ENCODE measurements at places on chromosomes 6 and 20.
A peak's percentile ranks its signal among the peaks of the same experiment; 100 is the strongest.

DNA sequence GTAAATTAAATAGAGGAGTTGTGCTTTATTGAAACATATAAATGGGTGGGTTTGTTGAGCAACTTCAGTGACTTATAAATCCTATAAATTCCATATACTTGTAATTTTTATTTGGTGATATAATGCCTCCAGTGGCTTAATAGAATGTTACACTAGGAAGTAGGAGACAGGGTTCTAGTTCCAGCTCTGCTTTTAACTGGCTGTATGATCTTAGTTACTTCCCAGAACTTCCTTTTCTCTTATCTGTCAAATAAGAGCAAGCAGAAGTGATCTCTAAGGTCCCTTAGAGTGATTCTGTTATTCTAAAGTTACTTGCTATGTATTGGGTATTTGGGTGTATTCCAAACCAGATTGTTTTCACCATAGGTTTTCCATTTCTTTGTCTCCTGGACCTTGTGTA, 10.2 kb downstream of the ZSCAN23 start:
- no peak for DNase-seq

DNA sequence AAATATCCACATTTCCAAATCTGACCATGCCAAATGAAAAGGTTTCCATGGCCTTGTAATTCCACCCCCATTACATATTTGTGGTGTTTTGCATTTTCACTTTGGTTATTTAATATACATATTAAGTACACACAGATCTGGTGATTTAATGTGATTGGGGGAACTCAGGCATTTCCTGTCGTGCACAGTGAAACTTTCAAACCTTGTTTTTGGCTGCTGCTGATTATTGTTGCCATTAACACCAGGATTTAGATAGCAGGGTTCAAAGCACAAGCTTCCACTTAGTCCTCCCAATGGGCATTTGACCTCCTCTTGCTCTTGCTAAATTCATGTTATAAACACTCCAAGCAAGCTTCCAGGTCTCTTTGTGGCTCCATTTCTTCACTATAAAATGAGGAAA, 166.5 kb downstream of the SOBP start:
- no peak for DNase-seq

DNA sequence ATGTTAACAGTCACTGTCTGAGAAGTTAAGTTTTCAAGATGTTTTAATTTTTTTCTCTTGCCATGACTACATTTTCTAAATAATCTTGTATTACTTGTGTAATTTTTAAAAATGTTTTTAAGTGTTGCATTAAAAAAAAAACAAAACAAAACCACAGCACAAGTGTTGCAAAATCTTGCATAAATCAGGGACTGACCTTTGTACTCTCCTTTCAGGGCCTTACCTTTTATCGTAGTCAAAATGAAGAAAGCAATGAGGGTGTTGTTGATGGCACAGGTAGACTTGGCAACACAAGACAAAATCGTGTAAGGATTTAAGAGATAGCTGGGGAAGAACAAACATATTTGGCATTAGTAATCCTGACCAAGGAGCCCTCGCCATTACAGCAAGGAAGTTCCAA, 42.5 kb downstream of the PIGU start:
- DNase-seq = no peak

DNA sequence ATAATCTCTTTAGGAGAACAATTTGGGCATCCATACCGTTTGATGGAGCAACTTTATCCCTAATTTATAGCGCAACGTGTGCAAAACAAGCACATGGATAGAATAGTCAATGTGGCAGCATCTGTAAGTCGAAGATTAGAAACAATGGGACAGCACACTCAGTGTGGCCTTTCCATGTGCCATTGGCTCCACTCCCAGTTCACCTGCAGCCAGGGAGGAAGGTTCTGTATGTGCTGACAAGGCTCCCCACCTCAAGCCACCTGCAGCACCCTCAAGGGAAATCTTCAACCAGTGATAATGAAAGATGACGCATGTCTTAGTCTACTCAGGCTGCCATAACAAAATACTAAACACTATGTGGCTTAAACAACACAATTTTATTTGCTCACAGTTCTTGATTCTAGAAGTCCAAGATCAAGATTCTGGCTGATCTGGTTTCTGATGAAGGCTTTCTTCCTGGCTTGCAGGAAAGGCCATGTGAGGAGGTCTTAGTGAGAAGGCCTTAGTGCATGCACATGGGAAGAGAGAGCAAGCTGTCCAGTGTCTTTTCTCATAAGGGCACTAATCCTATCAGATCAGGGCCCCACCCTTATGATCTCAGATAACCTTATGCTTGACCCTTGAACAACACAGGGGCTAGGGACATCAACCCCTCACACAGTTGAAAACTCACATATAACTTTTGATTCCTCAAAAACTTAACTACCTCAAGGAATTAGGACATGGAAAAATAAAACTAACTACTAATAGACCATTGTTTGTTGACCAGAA, 34.9 kb upstream of the SHLD1 start:
- no peak for DNase-seq

DNA sequence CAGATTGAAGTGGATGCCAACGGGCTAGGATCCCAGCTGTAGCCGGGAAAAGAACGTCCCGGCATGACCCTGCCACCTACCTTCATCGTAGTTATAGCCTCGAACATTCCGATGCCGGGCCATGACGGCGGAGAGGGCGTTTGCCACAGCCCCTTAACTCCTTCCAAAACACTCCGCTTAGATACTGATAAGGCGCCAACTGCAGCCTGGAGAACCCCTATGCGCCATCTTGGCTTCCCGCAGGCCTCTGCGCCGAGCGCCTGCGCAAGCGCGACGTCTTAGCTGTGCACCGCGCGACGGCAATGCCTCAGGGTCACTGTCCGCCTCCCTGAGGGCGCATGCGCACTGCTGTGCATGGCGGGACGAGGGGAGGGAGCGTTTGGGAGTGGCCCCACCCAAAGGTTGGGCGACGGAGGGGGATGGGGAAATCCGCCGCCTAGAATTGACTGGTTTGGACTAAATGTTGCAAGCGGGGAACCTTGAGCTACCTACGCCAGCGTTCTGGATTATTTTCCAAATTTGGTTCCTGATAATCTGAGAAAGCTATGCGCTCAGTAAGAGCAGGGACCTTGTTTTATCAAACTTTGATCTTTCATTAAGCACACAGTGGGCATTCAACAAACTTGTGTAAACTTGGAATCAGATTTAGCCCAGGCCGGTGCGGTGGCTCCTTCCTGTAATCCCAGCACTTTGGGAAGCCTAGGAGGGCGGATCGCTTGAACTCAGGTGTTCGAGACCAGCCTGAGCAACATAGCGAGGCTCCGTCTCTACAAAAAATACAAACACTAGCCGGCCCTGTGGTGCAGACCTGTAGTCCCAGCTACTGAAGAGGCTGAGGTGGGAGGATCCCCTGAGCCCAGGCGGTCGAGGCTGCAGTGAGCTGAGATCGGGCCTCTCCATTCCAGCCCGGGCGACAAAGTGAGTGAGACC, at the start of gene HBS1L:
Gene HBS1L, minus strand, starts transcription at position 254 of the 930 bp plus-strand sequence. Its CDS starts 131 bp downstream, at position 123.
- peak; percentile 95 for DNase-seq

- DNase-seq = no peak
Measured at GRCh38 chr6:7727086-7727945, 1.4 kb downstream of the BMP6 start.

DNA sequence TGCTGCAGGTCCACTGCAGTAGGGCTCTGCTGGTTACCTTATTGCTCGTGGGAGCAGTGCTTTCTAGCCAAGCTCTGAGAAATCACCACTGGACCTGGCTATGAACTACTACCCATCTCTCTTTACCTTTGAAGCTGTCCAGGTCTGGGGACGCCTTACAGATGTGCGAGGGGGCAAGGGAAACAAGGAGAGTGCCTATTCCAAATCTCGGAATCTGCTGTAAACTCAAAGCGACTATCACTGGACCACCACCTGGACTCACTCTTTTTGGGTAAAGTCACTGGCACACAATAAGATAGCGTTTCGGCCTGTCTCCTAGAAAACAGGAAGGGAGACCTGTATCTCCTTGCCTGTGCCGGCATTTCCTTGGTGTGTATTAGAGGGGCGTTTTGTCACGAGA, 5.3 kb downstream of the NRN1 start:
- no peak for DNase-seq

- DNase-seq = no peak
Measured at GRCh38 chr20:4946986-4947385, 54.3 kb downstream of the SLC23A2 start.

- DNase-seq = no peak
Measured at GRCh38 chr6:3239110-3239830, 11.8 kb upstream of the TUBB2B start.

DNA sequence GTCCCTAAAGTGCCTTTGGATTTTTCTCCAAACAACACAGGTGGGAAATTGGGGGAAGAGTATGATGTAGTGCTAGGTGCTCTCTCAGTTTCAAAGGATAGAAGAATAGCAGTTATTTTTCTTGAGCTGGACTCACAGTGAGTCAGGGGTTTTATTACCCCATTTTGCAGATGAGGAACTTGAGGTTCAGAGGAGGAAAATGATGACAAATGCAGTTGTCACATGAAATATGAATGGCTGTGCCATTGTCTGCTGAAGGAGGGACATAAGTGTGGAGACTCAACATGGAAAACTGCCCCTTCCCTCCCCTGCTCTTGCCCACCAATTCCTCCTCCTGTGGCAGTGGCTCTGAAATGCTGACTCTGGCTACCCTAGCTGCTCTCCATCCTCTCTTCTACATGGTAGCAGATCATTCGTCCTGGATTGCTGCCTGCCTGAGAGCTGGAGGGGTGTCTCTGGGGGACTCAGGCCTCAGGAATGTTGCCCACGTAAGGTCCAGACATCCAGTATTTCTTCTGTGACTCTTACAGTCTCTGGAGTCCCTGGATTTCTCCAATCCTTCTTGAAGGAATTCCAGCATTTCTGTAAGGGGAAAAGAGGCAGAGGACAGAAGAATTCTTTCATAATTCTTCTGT, 37.6 kb upstream of the EPB41L1 start:
- DNase-seq = no peak

GRCh38 chr20:5737966-5738365, 12.2 kb upstream of the SHLD1 start:
- DNase-seq = no peak

DNA sequence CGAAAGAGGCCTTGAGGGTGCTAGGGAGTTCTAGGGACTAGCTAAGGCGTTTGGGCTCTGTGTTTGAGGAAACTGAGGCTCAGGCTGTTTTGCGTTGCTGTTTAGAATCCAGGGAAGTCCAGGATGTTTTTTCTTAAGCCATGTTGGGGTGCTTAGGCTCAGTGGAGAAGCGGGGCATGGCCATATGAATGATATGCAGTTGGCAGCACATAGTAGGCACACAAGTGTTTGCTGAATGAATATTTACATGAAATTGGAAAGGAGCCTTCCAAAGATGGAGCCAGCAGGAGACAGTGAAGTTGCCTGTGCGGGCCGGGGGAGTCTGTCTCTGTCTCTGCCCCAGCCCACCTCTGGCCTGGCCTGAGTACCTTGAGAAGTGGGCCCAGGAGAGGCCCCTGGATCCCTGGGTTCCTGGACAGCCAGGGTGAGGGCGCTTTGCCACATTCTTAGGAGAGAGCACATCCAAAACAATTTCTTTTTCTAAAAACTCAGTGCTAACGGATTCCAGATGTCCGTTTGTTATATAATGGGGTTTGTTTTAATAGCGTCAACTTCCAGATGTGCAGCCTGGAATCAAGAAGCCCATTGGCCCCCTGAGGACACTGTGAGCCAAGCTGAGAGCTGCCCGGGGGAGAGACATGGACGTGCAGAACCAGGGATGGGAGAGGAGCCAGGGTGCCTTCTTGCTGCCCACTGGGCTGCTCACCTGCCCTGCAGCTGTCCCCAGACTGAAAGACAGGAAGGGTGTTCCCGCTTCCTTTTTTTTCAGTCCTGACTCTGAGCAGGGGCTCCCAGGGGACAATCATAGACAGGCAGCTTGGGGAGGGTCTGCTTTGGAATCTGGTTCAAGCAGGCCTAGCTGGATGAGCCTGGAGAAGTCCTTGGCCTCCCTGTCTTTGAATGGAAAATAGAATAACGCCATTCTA, 20.1 kb upstream of the EMILIN3 start:
- no peak for DNase-seq

GRCh38 chr6:71419217-71420094, 130.8 kb downstream of the OGFRL1 start:
- no peak for DNase-seq

- DNase-seq = no peak
Measured at GRCh38 chr20:32135983-32136515, 26.5 kb downstream of the TM9SF4 start.

DNA sequence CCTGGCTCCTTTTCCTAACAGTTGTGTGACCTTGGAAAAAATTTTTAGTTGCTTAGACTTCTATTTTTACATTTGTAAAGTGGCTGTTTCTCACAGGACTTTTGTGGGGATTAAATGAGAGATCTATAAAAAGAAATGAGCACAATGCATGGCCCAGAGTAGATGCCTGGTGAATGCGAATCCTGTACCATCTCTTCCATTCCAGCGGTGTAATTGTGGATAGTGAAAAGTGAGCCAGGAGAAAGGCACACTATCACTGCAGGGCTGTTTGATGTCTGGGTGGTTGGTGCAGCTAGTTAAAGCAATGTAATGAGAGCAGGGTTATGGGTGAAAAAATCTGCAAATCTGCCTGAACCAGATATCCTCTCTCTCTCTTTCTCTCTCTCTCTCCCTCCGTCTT, 347.5 kb upstream of the CITED2 start:
- DNase-seq = no peak

DNA sequence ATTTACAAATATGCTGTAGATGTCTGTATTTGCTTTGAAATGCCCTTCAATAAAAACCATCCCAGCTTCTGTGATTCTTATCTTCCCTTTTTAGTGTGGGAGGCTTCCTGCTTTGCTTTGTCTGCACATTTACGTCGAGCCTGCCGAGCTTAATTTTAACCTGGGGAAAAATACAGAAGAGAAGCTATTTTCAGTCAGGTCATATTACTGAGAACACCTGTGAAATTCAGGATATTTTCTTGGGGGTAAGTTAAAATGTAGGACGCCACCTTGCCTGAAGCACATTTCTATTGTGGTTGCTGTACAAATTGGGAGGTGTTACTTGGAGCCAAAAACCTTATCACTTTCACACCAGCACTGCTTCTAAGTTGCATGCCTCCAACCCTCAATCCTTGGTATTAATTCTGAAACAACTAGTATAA, 43.6 kb upstream of the FUCA2 start:
- DNase-seq = no peak

- no peak for DNase-seq
Measured at GRCh38 chr6:9834233-9834632, 580.6 kb downstream of the TFAP2A start.

Measured in activated CD4-positive, alpha-beta T cell treated with anti-CD3 and anti-CD28 coated beads for 1 hour (primary cell).